ENCODE measurements at places on chromosomes 7 and 10.

DNA sequence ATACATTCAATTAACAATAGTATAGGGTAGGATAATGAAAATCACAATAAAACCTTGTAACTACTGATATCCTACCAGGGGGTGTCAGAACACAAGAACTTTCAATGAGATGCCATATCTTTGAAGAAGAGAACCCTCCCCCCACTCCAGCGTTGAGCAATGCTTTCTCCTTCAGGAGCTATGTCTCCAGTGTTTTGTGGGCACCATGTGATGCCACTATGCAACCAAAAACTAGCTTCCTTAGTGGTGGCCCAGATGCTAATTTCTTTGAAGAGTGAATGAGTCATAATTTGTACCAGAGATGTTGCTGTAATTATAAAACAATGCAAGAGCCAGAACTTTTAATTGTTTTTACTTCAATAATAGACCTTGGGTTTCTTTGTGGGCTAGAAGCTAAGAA is 76.0 kb upstream of the ADO start:
- DNase-seq, result no peak

DNA sequence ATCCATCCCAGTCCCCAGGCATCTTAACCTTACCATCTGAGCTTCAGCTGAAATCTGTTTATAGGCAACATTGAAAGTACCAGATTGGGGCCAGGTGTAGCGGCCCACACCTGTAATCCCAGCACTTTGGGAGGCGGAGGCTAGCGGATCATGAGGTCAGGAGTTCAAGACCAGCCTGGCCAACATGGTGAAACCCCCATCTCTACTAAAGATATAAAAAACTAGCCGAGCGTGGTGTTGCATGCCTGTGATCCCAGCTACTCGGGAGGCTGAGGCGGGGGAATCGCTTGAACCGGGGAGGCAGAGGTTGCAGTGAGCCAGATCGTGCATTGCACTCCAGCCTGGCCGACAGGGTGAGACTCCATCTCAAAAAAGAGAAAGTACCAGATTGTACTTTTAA is 39.0 kb downstream of the CRCP start:
- DNase-seq, result no peak

- DNase-seq, result no peak
Observed at GRCh38 chr10:30756896-30757295, 127.3 kb upstream of the LYZL2 start.

DNA sequence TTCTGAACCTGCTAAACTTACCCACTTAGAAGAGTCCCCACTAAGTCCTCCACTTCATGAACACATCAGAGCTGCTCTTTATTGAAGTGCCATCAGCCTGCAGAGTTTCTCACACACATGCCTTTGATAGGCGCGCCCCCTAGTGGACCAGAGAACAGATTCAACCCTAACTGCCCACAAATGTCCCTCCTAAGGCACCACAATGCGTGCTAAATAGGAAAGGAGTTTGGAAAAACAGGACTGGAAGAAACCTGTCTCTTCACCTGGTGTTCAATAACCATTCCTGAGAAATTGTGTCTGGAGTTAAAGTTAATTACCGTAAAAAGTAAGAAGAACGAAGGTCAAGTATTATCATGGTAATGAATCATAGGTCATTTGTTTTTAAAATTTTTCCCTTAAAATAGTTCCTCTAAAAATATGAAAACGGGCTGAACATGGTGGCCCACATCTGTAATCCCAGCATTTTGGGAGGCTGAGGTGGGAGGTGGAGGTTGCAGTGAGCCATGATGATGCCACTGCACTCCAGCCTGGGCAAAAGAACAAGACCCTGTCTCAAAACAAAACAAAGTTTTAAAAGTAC is 249.7 kb downstream of the ELMO1 start:
- peak; percentile 38 for DNase-seq

GRCh38 chr10:126461289-126461940 is 73.1 kb upstream of the ADAM12 start:
- DNase-seq, result no peak

DNA sequence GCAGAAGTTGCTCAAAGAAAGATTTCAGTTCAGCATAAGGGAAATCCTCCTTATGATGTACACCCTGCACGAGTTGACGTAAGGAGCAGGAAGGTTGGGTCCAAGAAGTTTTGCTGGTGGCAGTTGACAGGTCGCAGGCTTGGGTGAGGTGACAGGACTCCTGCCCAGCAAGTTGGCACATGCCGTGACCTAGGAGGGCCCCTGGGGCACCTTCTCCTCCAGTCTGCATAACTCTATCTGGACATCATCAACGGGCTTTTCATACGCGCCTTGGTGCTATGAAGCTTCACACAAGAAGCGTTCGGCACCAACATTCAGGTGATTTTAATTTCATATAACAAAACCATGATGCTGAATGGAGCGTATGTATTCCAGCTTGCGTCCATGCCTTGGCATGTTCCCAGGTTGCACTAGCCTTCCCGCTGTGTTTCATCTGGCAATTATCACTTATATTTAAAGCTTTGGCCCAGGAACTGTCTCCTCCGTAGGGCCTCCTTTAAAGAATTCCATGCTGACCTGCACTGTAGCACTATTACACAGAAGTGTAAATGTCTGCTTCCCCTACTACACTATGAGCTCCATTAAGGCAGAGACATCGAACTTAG is 651.6 kb upstream of the FOXK1 start:
- no peak for DNase-seq

DNA sequence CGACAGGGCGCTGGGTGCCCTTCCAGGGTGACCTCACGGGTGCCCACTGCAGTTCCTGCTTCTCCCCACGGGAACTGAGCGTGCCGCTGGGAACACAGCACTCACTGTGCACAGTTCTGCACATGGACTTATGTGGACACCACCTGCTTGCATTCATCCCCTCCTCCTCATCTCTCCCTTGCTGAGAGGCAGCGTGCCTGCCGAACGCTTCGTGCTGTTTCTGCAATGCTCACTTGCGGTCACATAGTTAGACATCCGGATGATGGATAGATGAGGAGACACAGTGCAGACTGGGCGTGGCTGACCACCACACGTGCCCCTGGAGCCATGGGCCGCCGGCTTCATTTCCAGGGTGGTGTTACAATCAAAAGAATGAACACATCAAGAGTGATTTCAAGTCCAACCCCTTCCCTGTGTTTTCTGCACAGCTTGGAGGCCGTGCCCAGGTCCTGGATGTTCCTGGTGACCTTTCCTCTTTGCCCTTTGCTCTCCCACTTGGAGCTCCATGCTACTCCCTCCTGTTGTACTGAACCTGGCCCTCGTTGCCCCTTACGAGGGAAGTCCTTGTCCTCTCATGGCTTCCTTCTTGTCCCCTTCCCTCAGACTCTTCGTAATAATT is 119.4 kb downstream of the VIPR2 start:
- DNase-seq, result no peak

- peak; percentile 49 for DNase-seq
Observed at GRCh38 chr10:113680190-113681111, 739 bp downstream of the CASP7 start.
